COR-L47 (cell line): ENCODE measurements at places on chromosomes 2 and 18.

- no peak for DNase-seq
Observed at GRCh38 chr2:159326569-159327255, 40.2 kb upstream of the WDSUB1 start.

DNA sequence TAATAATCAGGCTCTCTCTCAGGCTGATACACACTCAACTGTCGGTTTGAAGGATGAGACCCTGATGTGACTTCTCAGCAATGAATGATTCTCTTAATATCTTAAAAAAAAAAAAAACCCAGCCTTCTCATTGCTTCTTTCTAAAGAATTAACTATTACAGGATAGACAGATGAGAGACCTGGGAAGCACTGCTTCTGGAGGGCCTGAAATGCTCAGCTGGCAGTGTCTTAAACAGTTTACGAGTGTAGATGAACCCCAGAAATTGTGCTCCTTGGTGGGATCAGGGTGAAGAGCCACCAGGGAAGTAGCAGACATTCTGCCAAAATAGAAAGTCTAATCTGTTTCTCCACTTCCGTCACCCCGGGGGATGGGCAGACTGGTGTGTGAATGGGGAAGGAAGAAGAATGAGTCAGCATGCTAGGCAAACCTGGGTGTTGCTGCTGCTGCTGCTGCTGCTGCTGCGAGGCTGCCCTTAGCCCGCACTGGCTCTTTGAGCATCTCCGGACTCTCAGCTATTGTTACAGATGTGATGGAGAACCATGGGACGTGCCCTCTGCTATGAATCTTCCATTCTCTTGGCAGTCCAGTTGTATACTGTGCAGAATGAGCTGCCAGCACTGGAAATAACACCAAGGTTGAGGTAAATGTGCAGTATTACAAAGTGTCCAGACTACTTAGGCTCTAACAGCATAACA is 158.4 kb downstream of the SETBP1 start:
- DNase-seq: peak; percentile 34

DNA sequence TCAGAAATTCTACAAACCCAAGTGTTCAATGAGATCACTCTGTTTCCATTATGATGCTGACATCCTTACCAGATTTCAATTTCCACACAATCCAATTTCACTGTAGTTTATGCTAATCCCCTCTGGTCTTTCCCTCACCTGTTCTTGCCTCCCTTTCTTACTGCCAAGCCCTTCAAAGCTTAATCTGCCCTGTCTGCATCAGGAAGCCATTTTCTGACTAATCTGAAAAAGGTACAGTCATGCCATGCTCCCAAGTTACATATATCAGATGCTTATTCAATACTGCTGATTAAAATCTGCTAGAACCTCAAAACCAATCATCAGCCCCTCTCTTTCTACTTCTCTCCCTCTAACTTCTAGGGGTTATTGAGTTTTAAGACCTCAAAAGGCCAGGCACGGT is 8.9 kb downstream of the KRTCAP3 start:
- no peak for DNase-seq

GRCh38 chr18:4455113-4455811 is at the start of gene DLGAP1:
Gene DLGAP1, minus strand, starts transcription at chr18:4455307.
- no peak for DNase-seq

- DNase-seq: no peak
Observed at GRCh38 chr2:199997296-199997695, 41.9 kb downstream of the MAIP1 start.

GRCh38 chr18:26196605-26197004 is 29.6 kb upstream of the TAF4B start:
- DNase-seq: no peak

- DNase-seq: no peak
Observed at GRCh38 chr2:241500431-241500975, 7.9 kb downstream of the STK25 start.

DNA sequence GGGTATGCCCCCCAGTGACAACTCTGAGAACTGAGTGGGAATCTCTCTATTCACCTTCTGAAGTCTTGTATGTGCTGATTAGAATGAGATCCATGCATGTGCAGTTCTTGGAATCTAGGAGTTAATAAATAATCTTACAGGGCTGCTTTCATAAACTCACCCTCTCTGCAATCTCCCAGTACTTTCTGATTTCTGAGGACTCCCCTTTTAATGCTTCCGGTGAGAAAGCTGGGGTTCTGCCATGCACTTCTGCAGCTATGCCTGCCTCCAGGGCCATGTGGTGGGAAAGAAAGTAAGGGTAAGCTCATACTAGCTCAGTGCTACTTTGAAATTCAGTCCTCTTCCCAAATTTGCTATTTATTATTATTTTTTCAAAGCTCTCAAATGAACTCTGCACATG is 432.9 kb downstream of the MTX2 start:
- no peak for DNase-seq

DNA sequence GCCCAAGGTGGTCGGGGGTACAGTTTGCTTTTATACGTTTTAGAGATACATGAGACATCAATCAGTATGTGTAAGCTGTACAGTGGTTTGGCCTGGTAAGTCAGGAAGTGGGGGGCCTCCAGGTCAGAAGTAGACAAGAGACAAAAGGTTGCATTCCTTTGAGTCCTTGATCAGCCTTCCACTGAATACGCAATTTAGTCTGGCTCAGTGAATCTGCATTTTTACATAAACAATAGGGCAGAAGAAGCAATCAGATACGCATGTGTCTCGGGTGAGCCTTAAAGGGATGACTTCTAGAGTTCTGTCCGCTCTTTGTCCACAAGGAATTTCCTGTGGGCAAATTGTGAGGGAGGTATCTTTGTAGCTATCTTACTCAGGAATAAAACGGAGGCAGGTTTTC is 87.2 kb downstream of the SOWAHC start:
- DNase-seq: no peak

GRCh38 chr2:159609811-159610549 is 6.4 kb downstream of the BAZ2B start:
- no peak for DNase-seq

DNA sequence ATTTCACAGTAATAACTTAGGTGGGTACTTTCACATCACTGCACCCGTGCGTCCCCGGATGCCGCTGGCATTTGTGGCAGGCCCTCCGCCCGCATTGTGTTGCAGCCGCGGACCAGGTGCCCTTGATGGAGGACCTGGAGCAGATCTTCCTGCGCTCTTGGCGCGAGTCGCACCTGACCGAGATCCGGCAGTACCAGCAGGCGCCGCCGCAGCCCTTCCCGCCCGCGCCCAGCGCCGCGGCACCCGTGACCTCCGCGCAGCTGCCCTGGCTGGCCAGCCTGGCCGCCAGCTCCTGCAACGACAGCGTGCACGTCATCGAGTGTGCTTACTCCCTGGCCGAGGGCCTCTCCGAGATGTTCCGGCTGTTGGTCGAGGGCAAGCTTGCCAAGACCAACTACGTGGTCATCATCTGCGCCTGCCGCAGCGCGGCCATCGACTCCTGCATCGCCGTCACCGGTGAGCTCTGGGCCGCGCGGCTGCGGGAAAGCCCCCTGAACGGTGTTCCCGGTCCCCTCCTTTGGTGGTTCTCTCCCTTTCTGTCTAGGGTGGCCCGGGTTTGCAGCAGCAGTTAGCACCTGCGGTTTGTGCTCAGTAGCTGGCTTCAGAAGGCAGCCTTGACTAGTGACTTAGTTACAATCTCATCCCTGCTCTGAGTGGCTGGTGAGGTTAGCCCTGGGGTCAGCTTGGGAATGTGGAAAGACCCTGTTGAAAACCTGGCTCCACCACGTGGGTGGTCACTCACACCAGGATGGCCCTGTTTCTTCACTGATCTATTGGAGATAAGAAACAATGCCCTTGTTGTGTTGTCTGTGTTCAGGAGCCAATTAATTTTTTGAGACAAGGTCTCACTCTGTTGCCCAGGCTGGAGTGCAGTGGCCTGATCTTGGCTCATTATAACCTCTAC is 59.1 kb downstream of the GREB1 start:
- DNase-seq: no peak

GRCh38 chr2:15894481-15895144 is 45.7 kb upstream of the MYCN start:
- DNase-seq: no peak

DNA sequence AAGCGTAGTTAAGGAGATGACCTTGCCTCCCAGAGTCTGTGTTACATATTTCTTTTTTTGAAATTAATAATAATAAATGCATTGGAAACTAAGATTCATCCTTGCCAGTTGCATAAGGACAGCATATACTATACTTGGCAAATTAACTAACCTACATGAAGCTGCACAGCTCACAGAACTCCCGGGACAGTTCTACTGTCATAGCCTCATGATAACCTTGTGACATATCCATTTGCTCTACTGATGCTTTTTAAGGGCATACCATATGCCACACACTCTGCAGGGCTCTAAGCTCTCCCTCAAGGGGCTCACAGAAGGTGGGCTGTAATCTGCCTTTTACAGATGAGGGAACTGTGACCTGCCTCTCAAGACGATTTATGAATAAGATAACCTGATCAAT is 3.8 kb downstream of the ITGB1BP1 start:
- DNase-seq: no peak

DNA sequence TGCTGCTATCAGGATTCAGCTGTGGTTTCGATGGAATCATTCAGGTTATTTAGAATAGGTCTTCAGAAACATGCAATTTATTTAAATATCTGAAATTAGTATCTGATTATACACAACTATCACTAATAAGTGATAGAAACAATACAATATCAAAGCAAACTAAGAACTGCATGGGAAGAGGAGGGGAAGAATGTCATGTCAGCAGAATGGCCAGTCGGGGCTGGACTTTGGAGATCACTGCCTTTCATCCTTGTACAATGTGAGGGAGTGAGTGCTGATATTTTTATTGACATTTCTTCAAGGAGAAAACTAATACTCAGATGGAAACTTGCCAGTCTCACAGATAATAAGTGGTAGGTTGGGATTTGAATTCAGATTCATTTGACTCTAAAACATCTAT is 224.0 kb upstream of the LINC00305 start:
- DNase-seq: no peak

DNA sequence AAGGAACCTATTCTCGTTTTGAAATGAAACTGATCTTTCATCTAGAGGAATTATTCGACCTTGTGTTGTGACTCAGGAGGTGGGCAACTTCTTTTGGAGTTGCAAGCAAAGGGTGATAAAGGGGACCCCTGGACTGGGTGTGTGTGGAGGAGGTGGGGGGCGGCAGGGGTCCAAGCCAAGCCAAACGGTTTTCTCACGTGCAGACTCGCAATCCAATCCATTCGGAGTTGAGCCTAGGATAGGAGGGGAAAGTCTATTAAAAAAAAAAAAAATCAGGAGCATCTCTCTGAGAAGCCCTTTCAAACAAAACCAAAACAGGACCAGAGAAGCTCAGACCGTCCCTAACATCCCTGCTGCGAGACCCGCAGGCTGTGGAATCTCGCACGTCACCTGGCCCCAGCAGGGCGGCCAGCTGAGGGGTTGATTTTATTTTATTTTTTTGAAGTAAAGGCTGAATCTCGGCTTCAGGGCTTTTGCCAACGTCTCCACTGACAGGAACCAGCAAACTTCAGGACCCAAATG is 3.7 kb upstream of the ZEB2 start:
- DNase-seq: no peak

DNA sequence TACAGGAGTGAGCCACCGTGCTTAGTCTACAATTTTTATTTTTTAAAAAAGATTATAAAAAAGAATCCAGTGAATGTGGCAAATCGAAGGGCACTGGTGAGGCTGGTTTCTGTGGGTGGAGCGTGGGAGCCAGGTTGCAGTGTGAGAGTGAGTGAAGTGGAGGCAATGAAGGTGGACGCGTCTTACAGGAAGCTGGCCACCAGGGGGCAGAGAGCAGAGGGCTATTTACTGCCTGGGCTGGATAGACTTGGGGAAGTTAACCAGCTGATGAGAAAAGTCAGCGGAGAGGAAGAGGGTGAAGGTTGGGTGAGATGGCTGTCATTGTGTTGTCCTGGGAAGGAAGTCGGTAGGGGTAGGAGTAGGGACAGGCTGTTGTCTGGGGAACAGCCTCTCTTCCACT is 6.8 kb downstream of the SCTR start:
- DNase-seq: peak; percentile 51

- DNase-seq: peak; percentile 77
Observed at GRCh38 chr18:49561289-49562193, at the start of gene LIPG. Gene LIPG, plus strand, starts transcription at chr18:49562057. Its CDS starts 252 bp downstream, at chr18:49562309.

DNA sequence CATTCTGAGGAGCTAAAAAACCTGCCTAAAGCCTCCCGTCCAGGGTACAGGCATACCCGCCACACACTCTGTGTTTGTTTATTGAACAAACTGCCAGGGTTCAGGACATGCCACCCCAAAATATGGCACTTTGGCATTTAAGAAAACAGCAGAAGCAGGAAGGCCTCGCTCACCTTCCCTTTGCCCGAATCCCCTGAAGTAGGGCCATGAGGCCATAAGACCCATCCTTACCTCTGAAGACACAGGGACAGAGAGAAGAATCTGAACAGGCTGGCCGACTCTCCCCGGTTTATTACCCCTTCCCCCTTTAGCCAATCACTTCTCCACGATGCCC is 1.7 kb upstream of the NEURL3 start:
- DNase-seq: no peak

GRCh38 chr2:105328281-105329196 is 996 bp downstream of the TGFBRAP1 start:
- peak; percentile 53 for DNase-seq

- DNase-seq: no peak
Observed at GRCh38 chr2:23230885-23231284, 154.1 kb upstream of the KLHL29 start.

GRCh38 chr2:46065152-46065551 is 232.1 kb upstream of the EPAS1 start:
- no peak for DNase-seq

- no peak for DNase-seq
Observed at GRCh38 chr2:177738461-177739235, 333.9 kb downstream of the PDE11A start.

GRCh38 chr18:51017140-51017879 is 12.7 kb upstream of the SMAD4 start:
- no peak for DNase-seq

DNA sequence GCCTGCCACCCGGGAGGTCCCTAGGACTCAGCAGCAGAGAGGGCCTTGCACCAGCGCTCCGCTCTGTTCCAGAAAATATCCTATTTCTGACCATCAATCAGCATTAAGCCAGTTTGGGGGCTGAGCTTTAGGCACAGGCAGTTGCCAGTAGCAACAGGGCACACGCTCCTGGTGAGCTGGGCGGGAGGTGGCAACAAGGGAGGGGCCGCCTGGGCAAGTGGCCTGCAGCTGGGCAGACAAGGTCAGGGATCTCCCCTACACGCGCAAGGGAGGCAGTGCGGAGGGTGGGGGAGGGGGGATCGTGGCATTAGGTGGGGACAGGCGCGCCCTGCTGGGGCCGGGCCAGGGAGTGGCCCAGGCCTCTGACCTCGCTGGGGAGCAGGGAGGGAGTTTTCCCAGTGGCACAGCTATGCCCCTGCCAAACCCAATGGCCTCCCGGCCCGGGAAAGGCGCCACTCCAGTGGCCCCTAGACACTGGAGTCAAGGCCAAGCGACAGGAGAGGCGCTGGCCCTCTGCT is 302.8 kb downstream of the NCKAP5 start:
- DNase-seq: no peak
